ENCODE measurements at places on chromosomes 11 and 22.

DNA sequence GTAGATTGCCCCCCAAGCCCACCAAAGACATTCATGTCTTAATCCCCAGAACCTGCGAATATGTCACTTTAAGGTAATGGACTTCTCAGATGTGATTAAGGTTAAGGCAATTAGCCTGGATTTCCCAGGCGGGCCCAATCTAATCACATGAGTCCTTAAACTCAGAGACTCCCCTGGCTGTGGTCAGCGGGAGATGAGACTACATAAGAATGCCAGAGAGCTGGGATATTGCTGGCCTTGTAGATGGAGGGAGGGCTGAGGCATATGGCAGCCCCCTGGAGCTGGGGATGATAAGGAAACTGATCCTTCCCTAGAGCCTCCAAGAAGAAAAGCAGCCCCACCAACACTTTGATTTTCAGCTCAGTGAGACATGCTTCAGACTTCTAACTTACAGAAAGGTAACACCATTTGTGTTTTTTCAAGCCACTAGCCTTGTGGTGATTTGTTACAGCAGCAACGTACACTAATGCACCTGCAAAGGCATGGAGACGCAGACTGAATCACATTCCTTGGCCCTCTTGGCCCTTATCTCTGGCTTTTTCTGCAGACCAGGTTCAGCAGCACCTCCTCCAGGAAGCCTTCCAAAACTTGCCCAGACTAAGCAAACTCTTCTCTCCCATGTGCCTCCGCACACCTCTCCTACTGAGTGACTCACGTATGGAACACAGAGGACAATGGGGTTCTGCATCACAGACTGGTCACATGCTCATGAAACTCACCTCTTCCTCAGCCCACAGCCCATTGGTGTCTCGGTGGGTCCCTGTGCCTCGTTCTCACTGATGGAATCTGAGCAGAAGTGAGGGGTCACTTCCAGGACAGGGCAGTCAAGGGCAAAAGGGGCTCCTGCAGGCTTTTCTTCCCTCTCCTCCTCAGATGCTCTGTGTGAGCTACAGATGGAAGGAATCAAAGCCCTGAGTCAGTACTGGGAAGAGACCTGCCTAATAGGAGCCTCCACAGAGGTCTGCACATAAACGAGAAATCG is 86.3 kb upstream of the HMGXB4 start:
- peak; percentile 31 for DNase-seq

DNA sequence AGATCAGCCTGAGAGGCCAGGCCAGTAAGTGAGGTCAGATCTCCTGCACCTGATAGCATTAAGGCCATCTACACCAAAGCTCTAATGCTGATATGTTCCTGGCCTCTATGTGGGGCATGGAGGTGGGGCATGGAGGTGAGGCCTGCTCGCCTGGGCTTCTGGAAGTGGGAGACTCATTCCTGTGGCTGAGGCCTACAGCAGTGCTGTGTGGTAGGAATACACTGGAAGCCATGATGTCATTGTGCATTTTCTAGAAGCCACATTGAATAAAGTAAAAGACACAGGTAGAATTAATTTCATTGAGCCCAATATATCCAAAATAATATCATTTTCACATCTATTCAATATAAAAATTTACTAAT is 2.7 kb downstream of the PNPLA3 start:
- no peak for DNase-seq

- DNase-seq, result no peak
Observed at GRCh38 chr22:41563051-41563711, 2.4 kb downstream of the CSDC2 start.

- no peak for DNase-seq
Observed at GRCh38 chr22:40000171-40000570, 5.4 kb downstream of the FAM83F start.

GRCh38 chr11:60950024-60950423 is 2.0 kb downstream of the SLC15A3 start:
- no peak for DNase-seq

GRCh38 chr11:43723617-43724016 is 43.1 kb downstream of the HSD17B12 start:
- DNase-seq, result no peak

GRCh38 chr11:116364348-116364747 is 408.4 kb downstream of the BUD13 start:
- no peak for DNase-seq
